RKO (cell line): ENCODE measurements at places on chromosomes 5 and 9.

- no peak for DNase-seq
These were observed 24.1 kb downstream of the ITK start for GRCh38 chr5:157204765-157205164.

GRCh38 chr5:94672746-94673145, 54.3 kb downstream of the SLF1 start:
- no peak for DNase-seq

DNA sequence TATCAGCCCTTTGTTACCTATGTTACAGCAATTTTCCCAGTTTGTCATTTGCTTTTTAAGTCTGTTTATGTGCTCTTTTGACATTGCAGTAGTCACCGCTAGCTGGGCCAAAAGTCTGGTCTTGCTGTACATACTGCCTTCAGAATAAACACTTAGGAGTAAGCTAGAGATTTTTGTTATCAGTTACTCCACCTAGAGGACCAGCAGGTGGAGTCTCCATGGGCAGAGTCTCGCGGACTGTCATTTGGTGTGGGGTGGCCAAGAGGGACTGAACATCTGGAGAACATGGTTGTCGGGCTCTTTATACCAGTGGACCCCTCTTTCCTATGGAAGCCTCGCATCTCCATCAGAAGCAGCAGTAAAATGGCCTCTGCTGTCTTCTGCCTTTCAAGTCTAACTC, 10.8 kb upstream of the MGAT1 start:
- no peak for DNase-seq

DNA sequence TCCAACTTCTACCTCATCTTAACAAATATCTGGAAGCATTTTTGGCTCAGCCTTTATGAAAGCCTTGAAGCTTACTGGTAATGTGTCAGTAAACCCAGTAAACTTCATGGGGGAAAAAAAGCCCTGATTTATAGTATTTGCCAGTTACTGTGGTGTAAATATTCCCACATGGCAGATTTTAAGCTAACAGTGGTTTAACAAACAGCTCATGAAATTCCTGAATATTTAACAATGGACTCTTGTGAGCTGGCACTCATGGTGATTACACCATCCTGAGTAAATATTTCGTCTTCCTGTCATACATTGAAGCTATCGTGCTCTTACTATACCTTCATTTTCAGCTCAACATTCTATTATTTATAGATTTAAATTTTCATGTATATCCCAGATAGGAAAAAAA, 57.0 kb upstream of the ACOT12 start:
- peak; percentile 45 for DNase-seq

- DNase-seq = no peak
These were observed 80.6 kb downstream of the OLFM1 start for GRCh38 chr9:135167849-135168655.

GRCh38 chr5:90987726-90988125, 395.4 kb downstream of the ARRDC3 start:
- no peak for DNase-seq

GRCh38 chr9:137365552-137366444, 57.2 kb downstream of the EXD3 start:
- no peak for DNase-seq
